ENCODE measurements at places on chromosomes 2 and 18.

DNA sequence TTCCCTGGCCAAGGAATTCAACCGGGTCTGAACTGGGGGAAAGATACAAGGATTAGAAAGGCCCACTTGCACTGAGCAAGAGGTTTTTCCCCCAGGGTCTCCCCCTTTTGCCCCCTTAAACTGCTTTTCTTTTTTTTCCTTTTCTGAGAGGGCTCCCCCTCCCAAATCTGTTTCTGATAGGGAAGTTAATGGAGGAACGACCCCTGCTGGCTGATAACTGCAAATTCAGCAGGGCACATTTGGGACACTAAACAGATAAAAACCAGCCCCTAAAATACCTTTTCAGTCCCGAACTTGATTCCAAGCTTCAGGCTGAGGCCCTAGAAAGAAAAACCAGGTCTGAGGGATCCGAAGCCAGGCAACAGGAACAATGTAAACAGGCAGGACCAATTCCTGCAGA, 1012.4 kb upstream of the CRIM1 start:
- DNase-seq, result no peak

DNA sequence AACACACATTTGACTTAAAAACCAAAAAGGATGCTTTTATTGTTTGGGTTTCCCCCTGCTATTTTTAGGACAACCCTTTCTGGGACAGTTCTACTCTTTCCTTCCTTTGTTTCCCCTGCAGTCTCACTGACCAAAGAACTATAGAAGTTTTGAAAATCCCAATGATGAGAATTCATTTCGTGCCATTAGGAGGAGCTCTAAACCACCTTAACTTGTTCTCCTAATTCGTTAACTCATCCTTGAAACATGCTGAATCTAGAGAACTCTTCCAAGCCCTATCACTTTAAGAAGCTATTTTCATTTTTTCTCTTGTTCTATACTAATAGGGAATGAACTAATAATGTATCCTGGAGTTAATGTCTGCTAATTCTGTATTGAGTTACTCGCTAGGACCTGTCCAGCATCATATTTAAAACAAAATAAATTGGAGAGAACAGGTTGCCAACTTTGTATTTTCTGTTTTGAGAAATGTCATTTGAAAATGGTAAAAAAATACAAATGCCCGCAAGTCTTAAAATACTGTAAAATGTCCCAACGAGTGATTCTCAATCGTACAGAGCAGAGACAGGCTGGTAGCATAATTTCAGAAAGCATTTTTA, 62.9 kb downstream of the AFTPH start:
- no peak for DNase-seq

- no peak for DNase-seq
These were observed 26.4 kb downstream of the SLC4A1AP start for GRCh38 chr2:27690052-27690451.

- DNase-seq, result no peak
These were observed 92.4 kb upstream of the TTN start for GRCh38 chr2:178899656-178900055.

GRCh38 chr2:68857202-68857845, 13.9 kb downstream of the BMP10 start:
- no peak for DNase-seq

Data from LNCaP clone FGC (cell line).